Activated CD4-positive, alpha-beta memory T cell treated with anti-CD3 and anti-CD28 coated beads for 36 hours (primary cell): ENCODE measurements at places on chromosomes 4 and X.

DNA sequence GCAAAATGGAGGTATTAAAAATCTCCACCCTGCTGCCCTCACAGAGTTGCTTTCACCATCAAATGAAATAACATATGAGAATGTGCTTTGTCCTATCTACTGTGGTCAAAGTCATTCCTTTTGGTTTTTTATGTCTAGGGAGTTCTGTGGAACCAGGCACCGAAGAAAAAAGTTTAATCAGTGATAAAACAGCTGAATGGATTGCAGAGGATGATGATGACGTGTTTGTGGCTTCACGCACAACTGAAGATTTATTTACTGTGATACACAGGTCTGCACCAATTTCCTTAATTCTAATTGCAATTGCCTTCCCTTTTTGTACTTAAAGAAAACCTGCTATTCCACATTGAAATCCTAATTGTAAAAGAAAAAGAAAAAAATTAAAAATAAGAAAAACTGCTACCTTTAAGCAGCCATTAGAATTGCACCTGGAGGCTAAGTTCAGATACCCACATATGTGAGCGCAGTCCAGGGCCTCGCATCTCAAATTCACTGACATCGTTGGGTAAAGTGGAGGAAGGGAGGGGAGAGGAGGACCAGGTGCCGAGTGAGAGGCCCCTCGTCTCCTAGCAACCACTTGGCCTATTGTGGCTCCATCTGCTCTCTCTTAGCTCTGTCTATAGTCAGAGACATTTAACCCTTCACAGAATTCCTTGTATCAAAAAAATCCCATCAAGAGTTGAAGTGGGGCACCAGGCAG is 10.5 kb upstream of the RTL5 start:
- DNase-seq: no peak

GRCh38 chr4:70277121-70277520 is 34.7 kb downstream of the CSN3 start:
- no peak for DNase-seq

DNA sequence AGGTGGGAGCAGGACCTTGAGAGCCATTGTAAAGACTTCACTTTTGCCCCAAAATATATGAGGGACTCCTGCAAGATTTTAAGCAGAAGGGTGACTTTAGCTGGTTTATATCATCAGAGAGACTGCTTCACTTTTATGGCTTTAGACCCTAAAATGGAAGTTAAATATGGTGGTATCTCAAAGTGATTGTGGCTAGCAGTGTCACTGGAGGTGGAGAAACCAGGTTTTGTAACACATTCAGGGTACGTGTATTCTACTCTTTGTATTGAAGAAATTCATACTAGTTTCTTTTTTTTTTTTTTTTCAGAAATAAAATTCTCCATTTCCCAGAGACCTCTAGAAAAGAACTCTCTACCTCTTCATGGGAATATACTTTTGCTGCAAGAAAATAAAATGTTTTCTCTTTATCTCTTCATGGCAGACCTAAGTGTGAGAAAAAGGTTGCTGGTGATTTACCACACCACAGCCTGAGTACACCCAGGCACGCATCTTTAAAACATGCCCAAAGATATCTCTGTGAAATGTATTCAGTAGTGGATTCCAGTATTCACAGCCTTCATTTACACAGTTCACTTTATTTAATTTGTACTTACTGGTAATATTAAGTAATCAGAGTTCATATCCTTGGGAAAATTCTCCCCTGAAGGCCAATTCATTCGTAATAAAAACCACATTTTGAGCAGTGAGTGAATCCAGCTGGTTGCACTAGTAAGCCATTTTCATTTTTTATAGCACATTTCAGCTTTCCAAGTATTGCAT is 74.3 kb upstream of the GUCY1A1 start:
- DNase-seq: no peak

DNA sequence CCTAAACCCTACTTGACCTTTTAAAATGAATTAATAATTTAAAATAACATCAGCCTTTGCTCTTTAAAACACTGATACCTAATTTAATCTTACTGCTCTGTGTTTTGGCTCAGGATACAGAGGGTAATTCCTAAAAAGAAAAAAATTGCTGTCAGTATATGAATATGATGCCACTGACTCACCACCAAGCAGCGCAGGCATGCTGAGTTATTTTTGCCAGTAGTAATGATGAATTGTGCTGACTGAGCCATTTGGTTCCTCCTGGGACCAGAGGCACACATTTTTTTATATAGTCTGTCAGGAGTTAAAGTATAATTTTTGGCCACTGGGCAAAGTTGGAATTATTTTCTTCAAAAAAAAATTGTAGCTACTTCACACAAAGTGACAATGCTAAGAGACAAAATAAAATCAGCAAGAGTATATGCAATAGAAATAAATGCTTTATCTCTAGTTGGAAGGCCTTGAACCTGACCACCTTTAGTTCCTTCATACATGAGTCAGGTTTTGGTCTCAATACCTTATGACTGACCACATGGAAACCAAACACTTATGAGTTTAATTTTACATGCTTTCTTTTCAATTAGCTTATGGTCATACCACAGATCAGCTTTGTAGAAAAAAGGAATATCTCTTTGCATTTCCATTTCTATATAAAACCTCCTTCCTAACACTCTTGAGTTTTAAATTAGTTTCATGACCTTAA is 115.1 kb downstream of the PPP3CA start:
- peak; percentile 65 for DNase-seq

DNA sequence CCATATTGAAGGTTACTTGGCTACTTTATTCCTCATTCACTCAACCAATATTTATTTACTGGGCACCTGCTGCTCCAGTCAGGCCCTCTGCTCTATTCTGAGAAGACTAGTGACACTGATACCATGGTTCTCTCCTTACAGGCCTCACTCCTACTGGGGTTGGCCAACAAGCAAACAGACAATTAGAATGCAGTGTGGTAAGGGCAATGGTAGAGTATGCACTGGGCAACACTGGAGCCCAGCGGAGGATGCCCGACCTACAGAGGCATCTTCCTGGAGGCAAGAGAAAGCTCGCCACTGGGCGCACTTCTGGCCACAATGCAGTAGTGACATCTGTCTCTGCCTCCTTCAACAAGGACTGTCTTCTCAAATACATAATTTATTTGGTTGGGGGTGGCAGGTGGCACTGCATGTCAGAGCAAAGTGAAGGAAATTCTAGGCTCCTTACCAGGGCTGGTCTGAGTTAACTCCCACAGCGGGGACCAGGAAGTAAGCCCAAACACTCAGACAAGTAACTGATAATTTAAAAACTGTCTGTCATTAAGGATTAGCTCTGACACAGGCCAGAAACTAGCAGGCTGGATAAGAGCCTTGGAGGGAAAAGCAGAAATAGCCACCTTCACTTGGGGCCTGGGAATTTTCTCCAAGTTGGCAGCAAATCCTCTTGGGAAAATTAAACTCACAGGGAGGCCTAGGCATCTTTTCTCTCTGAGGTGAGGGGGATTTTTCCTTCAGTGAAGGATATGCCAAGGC is 150.7 kb upstream of the EOLA2 start:
- DNase-seq: no peak

- DNase-seq: no peak
These were observed 1.9 kb downstream of the HUWE1 start for GRCh38 chrX:53684415-53685192.

- DNase-seq: no peak
These were observed 87.2 kb downstream of the IL13RA2 start for GRCh38 chrX:114930227-114930626.

- DNase-seq: no peak
These were observed 572.1 kb downstream of the C4orf33 start for GRCh38 chr4:129668092-129668491.

DNA sequence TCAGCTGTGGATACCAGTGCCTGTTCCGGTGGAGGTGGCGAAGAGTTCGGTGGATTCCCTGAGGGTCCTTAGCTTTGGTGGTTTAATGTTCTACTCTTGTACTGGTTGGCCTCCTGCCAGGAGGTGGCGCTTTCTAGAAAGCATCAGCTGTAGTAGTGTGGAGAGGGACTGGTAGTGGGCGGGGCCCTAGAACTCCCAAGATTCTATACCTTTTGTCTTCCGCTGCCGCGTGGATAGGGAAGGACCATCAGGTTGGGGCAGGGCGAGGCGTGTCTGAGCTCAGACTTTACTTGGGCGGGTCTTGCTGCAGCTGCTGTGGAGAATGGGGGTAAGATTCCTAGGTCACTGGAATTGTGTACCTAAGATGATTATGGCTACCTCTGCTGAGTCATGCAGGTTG is 390.3 kb downstream of the FAM47A start:
- no peak for DNase-seq

DNA sequence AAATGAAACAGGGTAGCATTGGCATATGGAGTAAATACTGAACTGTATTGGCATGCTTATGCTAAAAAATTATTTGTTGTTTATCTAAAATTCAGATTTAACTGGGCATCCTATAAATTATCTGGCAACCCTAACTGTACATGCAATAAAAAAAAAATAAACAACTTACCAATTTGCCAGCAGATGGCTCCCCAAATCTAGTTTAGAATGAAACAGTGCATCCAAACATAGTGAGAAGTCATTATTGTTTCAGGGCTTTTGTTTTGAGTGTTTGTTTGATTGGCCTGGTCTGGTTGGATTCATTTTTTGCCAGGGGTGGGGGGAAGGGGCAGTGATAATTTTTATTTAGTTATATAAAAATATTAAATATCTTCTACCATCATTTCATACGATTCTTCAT is 12.8 kb upstream of the NSUN7 start:
- DNase-seq: no peak

- no peak for DNase-seq
These were observed 220.3 kb downstream of the PTTG2 start for GRCh38 chr4:38180456-38180855.

GRCh38 chrX:19682712-19683331 is 167.5 kb upstream of the MAP3K15 start:
- DNase-seq: peak; percentile 87

- peak; percentile 14 for DNase-seq
These were observed 191.2 kb downstream of the RRAGB start for GRCh38 chrX:55908661-55909212.

- DNase-seq: peak; percentile 88
These were observed 1.8 kb downstream of the SEPTIN6 start for GRCh38 chrX:119690921-119691716.

DNA sequence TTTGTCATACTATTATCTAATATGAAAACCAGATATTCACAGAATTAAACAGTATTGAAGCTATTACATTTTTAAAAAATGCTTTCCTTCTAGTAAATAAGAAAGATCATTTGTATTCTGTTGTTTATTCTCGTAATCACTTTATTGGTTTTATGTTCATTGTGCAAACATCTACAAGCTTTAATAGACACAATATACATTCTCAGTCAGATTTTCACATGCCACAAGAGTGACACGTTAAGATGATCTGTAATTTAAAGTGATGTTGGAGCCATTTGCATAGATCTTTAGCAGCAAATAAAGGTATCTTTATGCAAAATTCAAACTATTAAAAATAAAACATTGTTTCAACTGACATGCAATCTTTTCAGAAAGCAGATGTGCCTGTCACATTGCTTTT is 469.9 kb downstream of the PCDH11X start:
- no peak for DNase-seq
